ENCODE measurements at places on chromosomes 13 and 19. TPM values are rescaled to one million over a fixed set of nuclear protein-coding genes. Genes with fewer than 3 reads are reported as not detected.

DNA sequence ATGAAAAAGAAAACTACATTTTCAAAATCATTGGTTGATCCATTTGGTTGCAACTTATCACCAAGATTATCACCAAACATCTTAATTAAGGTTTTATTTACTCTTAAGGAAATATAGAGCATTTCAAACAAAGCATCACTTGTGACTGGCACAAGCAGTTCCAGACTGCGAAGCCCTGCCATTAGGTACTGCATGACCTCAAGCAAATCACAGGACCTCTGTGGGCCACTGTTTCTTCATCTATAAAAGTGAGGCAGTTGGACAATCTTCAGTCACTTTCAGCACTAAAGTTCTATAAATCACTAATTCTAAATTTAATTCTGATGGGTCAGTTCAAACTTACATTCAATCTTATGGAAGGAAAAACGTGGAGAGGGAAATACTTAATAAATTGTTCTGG is 2.0 kb downstream of the ELF1 start:
- DNase-seq, result no peak

GRCh38 chr19:5287066-5287465 is 53.5 kb downstream of the PTPRS start:
- no peak for DNase-seq

Gene CDC42EP5
- 25.3 TPM for polyA plus RNA-seq

Gene BCL2L12
- polyA plus RNA-seq, result 51.4 TPM

DNA sequence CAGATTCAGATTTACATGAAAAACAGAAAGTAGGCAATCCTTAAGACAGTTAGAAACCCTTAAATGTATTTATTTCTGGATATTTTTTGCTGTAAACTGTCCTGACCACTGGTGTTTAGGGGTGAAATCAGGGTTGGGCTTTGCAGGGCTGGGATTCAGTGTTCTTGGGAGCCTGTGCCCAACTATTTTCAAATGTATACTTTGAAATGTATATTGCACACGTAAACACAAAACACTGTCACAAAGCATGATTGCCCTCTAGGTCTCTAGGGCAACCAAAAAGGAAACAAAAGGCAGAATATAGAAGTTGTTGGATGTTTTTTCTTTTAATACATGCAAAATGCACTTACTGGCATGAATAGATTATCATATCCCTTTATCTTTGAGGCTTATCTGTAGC is 1185.4 kb downstream of the DIAPH3 start:
- DNase-seq, result no peak

Gene SIGLEC11
- not detected for polyA plus RNA-seq

DNA sequence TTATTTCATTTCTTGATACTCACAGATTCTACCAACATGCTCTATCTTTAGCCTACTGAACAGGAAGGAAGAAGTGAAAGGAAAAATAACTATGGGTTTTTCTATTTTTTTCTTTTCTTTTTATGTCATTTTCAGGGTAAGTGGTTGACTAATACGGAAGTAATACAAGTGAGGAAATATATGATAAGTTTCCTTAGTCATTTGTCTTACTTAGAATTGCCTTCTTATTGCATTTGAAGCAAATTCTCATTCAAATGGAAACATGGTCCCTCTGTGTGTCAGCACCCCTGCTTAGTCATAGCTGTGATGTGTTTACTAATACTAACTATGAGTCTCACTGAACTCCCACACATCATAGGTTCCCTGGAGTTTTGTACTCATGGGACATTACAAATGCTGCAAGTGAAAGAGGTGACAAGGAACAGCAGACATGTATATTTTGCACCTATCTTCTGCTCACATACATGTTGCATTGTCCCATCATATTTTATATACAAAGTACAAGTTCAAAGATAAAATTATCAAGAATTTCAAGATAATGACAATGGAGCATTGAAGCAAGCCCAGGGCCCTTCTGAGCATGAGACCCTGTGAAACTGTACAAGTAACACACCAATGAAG is 60.1 kb downstream of the DCT start:
- peak; percentile 86 for DNase-seq

DNA sequence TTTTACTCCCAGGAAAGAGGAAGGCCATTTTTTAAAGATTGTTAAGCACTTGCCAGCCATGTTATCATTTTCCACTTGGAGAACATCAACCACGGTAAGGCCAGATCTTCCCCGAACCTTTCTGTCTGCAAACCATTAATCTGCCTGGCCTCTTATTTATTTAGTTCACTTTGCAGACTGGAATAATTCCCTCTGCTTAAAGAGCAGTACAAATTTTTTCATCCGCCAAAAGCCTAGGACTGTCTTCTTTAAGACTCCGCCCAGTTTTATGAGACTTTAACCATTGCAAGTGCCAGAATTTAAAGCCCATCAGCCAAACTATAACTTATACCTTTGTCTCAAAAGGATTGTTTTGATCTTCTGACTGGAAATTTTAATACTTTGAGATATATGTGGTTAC is 426.3 kb downstream of the KCTD12 start:
- no peak for DNase-seq

Gene THSD8
- 0.90 TPM for polyA plus RNA-seq

GRCh38 chr13:26941345-26942174 is 181.0 kb upstream of the GPR12 start:
- DNase-seq, result peak; percentile 91

DNA sequence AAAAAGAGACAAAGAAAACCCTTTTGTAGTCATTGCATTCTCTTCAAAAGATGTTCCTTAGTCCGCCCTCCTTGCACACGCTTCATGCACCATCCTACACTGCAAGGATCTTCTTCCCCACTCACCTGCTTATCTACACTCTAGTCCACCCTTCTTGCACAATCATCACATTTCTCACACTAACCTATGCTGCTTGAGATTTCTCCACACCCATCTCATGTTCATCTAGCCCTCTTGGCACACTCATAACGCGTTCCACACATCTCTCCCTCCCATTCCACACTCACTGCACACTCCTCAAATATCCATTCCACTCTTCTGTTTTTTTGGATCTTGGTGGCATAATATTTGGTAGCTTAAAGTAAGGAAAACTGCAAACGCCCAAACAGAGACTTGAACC is 22.3 kb upstream of the HNRNPUL1 start:
- no peak for DNase-seq

Gene SIGLECL1
- polyA plus RNA-seq, result not detected

- no peak for DNase-seq
Observed at GRCh38 chr19:50902640-50903039, 8.6 kb downstream of the KLK4 start.

GRCh38 chr19:45812297-45812696 is 2.8 kb downstream of the RSPH6A start:
- no peak for DNase-seq

- DNase-seq, result no peak
Observed at GRCh38 chr13:100674572-100674871, at the start of gene TMTC4. TSS of gene TMTC4 (minus strand) at chr13:100674795. CDS start at chr13:100670362, 4,433 bp downstream.
